ENCODE measurements at places on chromosomes 11 and 22.

DNA sequence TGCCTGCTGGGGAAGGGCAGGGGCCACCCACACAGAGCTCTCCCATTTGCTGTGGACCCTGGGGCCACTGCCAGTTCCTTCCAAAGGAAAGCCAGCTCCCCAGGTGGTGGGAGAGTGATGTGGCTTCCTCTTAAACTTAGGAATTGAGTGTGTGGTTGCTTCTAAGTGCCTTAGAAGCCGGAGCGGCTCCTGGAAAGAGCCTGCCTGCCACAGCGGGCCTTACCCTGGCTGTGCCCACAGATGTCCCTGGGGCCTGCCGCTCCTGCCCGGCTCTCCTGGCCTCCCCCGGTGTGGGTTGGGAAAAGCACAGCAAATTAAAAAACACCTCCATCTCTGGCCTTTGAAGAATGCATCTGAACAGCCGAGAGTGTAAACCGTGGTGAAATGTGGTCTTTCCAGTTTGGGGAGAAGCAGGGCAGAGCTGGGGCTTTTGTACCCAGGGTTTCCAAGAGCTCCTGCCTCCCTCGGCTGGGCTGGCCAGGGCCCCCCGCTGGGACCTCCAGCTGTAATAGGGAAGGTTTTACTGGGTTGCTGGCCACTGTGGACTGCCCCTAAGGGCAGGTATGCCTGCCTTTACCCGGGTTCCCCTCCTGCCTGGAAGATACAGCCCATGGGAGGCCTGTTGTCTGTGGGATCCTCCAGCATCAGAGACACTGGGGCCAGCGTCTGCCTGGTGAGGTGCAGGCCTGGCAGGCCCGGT lies 30.2 kb downstream of the LRP5 start:
- no peak for DNase-seq

DNA sequence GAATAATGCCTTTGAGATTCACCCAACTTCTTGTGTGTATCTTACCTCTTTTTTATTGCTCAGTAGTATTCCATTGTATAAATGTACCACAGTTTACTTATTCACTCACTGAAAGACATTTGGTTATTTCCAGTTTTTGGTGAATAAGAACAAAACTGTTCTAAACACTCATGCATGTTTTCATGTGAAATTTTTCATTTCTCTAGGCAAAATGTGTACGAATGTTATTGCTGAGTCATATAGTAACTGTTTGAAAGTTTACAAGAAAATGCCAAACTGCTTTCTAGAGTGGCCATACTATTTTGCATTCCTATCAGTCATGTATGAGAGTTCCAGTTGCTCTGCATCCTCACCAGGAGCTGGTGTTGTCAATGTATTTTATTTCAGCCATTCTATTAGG lies 8.8 kb upstream of the EMSY start:
- DNase-seq: no peak

GRCh38 chr11:75576499-75576918 lies 14.5 kb downstream of the SERPINH1 start:
- DNase-seq: no peak

- DNase-seq: no peak
These were observed 5.0 kb upstream of the MYOD1 start for GRCh38 chr11:17714356-17714854.

DNA sequence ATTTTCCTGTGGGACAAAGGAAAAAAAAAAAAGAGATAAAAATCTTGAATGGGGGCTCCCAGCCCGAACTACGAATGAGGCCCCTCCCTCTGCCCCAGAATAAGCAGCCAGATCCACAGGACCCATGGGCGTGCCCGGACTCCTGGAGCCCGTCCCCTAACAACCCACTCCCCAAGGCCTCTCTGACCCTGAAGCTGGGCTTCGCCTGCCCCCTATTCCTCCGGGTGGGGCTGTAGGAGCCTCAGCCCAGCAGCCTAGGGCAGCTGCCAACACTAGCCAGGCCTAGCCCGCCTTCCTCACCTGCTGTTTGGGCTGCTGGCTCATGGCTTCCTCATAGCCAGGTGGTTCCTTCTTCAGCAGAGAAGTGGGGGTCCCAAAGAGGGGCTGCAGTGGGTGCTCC lies 46.6 kb downstream of the SGSM3 start:
- no peak for DNase-seq

GRCh38 chr11:19101796-19102520 lies 15.0 kb upstream of the ZDHHC13 start:
- DNase-seq: no peak

GRCh38 chr11:471468-472145 lies 21.5 kb downstream of the PTDSS2 start:
- DNase-seq: no peak

DNA sequence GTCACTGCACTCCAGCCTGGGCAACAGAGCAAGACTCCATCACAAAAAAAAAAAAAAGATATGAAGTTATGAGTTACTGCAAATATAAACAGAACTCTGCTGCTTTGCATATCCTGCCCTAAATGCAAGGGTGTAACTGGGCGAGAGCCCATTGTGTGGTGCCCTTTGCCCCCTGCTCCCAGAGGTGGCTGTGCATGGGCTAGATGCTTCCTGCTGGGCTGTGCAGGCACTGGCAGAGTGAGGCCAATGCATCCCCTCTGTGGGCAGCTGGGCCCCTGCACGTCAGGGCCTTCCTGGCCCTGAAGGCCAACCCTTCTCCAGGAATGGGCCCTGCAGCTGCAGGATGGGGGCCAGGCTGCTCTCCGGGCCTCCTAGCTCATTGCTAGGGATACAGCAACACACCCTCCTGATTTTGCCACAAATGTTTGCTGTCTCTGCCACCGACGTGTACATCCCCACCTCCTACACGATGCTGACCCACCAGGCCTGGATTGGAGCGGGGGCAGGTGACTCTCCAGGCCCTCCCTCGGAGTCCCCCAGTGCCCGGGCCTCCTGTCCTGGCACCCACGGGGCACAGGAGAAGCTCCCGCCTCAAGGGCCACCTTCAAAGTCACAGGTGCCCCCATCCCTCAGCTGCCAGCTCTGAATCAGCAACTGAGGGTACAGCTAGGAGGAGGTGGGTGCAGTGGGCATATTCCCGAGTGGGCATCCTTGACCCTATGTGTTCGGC lies 40.7 kb upstream of the COMT start:
- no peak for DNase-seq

DNA sequence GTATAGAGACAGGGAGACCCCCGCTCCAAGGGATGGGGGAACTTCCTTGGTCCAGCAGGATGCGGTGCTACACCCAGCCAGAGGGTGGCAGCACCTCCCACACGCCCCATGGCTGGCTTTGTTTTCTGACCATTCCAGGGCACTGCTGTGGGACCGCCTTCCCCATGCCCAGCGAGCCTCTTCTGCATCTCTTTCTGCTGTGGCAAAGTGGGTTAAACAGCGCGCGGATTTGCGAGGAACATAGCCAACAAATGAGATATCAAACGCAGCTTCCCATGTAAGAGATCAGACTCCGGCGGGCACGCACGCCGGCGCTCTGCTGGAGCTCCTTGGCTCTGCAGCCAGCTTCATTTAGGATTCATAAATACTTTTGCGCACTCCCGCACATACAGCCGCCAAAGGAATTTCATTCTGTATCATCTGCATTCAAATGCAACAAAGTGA lies 485.8 kb upstream of the CADM1 start:
- no peak for DNase-seq
